ENCODE measurements at places on chromosomes 1 and 21.

DNA sequence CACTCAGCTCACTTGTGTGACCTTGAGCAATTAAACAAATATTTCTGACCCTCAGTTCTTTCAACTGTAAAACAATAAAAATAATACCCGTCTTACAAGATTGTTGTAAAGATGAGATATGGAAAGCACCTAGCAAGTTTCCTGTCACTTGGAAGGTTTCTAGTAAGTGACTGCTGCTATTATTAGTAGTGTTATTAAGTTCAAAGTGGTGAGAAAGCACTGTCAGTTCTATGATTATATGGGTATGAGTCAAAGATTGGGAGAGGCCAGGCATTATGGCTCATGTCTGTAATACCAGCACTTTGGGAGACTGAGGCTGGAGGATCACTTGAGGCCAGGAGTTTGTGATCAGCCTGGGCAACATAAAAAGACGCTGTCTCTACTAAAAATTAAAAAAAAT, 145.4 kb downstream of the C1orf21 start:
- no peak for DNase-seq

- DNase-seq, result no peak
These were observed 206.0 kb downstream of the CAMTA1 start for GRCh38 chr1:6991266-6991665.

DNA sequence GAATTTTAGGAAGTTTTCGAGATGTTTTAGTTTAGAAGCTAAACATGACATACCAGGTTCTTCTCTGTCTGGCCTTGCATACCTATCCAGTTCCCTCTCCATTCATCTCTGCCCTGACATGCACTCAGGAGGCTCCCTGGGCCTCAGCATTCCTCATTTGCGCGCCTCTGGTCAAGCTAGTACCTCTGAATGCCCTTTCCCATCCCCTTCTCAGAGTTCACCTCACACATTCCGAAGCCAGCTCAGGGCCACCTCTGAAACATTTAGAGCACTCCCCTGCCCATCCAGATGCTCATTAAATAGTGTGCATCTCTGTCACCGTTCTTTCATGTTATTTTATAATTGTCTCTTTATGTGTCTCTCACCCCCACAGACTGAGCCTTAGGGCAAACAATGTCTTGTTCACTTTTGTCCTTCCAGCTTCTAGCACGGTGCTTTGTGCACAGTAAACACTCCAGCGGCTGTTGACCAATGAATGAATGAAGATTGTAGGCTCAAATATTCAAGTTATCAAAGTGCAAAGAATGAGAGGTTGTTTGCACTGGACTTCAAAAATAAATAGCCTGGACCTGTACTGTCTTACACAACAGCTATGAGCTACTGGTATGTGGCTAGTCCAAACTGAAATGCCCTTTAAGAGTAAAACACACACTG, 1.2 kb upstream of the DHCR24 start:
- no peak for DNase-seq

DNA sequence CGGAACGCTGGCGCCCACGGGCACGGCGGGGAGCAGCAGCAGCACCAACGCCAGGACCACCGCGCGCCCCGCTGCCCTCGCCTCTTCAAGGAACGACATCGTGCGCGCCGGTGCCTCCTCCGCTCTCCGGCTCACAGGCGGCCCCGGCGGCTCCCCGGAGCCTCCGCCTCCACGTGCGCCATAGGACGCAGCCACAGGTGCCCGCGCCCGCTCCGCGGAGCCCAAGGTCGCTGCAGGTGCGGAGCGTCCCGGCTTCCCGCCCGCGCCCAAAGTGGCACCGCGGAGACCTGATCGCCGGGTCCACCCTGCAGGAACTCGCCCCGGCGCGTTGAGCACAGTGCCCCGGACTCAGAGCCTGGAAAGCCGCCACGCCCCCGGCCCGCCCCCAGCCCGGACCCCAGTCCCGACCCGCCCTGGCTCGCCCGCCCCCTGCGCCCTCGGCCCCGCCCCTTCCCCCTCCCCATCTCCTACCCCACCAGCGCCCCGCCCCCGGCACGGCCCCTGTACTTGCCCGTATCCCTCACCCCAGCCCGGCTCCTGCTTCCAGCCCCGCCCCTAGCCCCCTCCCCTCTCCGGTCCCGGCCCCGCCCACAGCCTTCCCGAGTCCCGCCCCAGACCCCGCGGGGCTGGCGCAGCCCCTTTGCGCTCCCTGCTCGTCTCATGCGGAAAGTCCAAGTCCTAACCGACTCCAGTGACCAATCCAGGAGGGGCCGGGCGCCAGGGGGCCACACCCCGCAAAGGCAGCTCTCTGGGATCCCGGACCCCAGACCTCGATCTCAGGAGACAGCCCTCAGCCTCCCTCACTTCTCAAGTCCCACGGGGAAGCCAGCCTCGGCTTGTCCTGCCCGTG, at the start of gene MEGF6:
TSS of gene MEGF6 (minus strand) at position 339 of the 850 bp plus-strand sequence. CDS start at position 99, 240 bp downstream.
- peak; percentile 52 for DNase-seq

DNA sequence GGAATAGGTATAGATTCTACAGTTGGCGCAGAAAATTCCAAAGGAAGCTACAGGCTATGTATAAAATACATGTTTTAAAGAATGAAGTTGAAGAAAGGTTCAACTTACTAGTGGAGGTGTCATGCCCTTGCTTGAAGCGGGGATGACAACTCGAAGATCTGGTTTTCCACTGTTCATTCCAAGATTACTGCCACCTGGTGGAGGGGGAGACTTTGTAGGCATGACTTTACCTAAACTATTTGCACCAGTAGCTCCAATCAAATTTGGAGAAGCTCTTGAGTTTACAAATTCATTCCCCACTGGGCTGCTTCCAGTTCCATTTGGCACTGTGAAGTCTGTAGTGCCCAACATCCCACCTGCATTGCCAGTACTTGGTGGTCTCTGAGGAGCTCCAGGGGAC, 81.7 kb downstream of the AXDND1 start:
- DNase-seq, result no peak

GRCh38 chr1:150964164-150964489, 10.5 kb downstream of the CERS2 start:
- no peak for DNase-seq

GRCh38 chr1:226761322-226761721, 22.2 kb upstream of the ITPKB start:
- no peak for DNase-seq

DNA sequence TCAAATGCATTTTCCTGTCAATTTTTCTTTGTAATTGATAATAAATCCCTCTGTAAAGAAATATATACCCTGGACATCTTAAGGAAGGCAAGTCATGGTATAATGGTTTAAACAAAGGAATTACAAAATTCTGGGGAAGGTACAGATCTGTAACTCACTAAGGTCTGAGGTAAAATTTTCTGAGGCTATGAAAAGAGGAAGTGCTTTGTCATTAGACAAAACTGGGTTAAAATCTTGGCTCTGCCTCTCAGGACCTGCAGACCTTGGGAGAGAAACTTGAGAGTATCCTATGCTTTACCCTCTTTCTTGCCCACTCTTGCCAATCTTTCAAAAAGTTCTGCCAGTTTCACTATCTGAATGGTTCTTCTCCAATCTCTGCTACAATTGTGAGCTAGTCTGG, 26.8 kb upstream of the BEND5 start:
- no peak for DNase-seq

GRCh38 chr1:115121793-115122192, 32.5 kb upstream of the TSPAN2 start:
- no peak for DNase-seq

DNA sequence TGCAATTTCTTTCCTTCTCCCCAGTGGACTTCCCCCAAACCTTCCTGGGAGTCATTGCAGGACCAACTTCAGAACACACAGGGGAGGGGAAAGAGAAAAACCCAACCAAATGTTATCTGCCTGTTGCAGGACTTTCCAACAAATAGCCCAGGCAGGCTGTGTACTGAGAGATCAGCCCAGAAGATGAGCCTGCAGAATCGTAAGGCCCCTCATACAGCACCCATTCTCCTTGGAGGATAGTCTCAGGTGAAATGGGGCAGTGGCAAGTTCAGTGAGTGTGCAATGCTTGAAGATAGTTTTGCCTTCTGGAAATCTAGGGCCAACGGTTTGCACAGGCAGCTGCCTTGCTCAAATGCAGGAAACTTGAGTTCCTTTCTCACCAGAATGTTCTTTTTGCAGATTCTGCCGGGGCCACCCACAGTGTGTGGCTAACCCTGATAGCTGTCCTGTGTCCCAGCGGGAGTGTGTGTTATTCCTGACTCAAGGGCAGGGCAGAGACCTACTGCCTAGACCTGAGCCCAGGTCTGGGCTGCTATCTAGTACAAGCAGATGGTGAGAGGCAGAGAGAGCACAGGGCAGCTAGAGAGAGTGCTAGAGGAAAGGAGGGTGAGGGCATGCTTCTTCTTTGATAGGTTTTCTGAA, 48.8 kb downstream of the GADD45A start:
- no peak for DNase-seq

DNA sequence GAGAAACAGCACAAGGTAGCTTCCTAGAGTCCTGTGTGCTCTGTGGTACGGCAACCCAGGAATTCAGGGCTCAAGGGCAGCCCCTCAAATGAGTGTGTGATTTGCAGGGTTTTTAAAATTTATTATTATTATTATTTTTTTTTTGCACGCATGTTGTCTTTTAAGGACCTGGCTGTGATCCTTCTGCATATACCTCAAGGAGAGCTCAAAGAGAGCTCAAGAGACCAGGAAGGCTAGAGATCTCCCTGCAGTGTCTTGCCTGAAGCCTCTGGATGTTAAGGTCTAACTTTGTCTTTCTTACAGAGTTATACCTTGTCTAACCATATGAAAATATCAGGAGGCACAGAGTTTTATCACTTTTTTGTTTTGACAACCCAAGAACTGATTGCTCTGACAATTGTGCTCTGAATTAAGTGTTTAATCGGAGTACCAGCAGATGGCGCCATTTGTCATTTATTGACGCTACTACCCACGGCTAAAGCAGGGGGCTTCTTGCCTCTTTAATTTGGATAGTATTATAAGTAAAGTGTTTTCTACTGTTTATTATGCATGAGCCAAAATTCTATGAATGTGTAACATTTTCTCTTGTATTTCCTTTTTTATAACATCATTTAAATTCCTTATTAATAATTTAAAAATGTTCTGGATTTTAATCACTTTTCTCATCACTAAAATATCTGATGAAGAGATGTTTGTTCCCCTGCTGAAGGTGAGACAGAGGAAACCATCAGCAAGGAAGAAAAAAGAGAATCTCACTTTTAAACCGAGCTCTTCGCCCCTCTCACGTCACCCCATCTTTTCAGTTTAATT, 35.8 kb upstream of the LMO4 start:
- peak; percentile 60 for DNase-seq

DNA sequence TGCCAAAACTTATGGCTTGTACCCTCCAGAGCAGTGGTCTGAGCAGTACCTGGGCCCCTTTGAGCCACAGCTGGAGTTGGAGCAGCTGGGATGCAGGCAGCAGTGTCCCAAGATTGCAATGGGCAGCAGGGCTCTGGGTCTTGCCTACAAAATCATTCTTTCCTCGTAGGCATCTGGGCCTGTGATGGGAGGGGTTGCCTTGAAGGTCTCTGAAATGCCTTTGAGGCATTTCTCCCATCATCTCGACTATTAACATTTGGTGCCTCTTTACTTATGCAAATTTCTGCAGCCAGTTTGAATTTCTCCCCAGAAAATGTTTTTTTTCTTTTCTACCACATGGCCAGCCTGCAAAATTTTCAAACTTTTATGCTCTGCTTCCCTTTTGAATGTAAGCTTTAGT, 31.0 kb upstream of the TSPAN2 start:
- no peak for DNase-seq

DNA sequence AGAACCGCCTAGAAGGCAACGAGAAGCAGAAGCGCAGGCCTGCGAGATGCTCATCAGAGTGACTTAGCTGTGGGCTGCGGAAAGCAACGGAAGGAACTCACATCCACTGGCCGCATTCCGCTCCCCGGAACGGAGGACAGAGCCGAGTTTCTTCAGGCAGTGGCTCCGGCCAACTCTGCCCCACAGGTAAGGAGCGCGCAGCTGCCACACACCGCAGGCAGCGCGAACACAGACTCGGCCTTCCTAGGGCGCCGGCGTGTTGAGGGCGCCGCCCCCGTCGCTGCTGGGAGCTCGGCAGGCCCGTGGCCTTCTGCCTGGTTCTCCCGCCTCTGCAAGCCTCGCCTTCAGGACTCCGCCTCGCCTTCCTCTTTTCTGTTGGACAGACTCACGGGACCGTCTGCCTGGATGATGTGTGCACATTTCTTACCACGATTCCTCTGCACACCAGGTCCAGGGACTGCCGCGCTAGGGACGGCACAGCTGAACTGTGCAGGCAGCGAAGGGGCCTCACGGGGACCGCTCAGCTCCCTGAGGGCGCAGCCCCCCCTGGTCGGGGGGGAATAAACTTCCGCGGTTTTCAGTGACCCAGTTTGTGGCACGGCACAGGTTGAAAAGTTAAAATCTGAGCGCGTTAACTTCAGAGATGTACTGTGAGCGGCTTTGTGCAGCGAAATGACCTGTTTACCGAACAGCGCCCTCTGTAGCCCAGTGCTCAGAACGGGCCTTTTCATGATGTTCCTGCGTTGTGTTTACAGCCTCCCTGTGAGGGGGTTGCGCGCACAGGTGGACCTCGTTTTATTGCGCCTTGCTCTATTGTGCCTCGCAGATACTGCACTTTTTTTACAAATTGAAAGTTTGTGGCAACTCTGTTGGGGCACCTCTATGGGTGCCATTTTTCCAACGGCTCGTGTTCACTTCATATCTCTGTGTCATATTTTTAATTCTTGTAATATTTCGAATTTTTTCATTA, 15.8 kb downstream of the TCP10L start:
- peak; percentile 76 for DNase-seq

GRCh38 chr1:173347282-173347818, 129.8 kb upstream of the PRDX6 start:
- DNase-seq, result no peak

DNA sequence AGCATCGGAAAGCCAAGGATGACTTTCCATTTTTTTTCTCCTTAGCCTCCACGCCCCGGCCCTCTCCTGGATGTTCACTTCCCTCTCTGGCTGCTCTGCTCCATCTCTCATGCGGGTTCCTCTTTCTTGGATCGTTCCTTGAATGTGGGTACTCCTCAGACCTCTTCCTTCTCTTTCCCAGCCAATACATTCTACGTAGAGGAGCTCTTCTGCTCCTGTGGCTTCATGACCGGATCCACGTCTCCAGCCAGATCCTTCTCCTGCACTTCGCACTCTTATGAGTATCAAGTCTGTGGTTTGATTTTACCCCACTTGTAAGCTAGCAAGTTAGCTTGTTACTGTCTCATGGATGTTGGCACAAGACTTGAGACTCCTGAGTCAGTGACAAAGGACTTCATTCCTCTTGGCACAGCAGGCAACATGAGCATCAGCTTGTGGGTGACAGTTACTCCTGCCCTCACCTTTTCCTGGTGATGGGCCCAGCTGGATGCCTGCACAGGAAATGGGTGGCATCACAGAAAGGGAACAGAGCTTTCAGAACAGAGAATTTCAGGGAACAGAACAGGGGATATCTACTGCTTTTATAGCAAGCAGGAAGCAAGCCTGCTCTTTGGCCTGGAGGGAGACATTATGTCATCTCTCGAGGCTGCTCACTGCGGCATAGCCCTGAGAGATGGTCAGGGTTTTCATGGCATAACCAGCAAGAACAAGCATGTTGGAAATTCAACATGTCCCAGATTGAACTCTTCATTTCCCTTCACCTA, 100.1 kb upstream of the KIF26B start:
- no peak for DNase-seq

GRCh38 chr1:151661751-151662150, 49.9 kb downstream of the SNX27 start:
- no peak for DNase-seq

- DNase-seq, result no peak
These were observed 76.1 kb downstream of the AGO3 start for GRCh38 chr1:36006941-36007500.

GRCh38 chr1:98515744-98516143, 145.8 kb upstream of the SNX7 start:
- no peak for DNase-seq

- DNase-seq, result no peak
These were observed 152.0 kb downstream of the ZSCAN20 start for GRCh38 chr1:33624261-33624990.
